A549 treated with CORT108297 at 1 μM for 4 hours (cell line): ENCODE measurements at places on chromosomes 7 and 10. TPM values are rescaled to one million over a fixed set of nuclear protein-coding genes. Genes with fewer than 3 reads are reported as not detected.

Gene FAM131B
- total RNA-seq: 0.34 to 0.53 TPM (median 0.49 TPM) in 5 replicates

Gene STEAP1
- total RNA-seq: 13.9 to 16.0 TPM (median 14.2 TPM) in 5 replicates

Gene ATP5F1C
- 251 to 328 TPM (median 285 TPM) in 5 replicates for total RNA-seq

Gene DNAH11
- total RNA-seq: 0.12 to 0.37 TPM (median 0.15 TPM) in 5 replicates

Gene MDFIC
- total RNA-seq: 17.2 to 26.0 TPM (median 23.7 TPM) in 5 replicates

Gene PDK4
- 9.1 to 13.0 TPM (median 11.5 TPM) in 5 replicates for total RNA-seq

Gene NEURL1
- 0.20 to 0.59 TPM (median 0.52 TPM) in 5 replicates for total RNA-seq

Gene UNCX
- 0.03 to 0.22 TPM (median 0.06 TPM) in 4 of 5 replicates, not detected in the other for total RNA-seq

Gene ACTA2
- total RNA-seq: 17.4 to 20.9 TPM (median 19.5 TPM) in 5 replicates

Gene HKDC1
- total RNA-seq: 12.8 to 19.1 TPM (median 15.2 TPM) in 5 replicates

Gene SFRP4
- 3.3 to 4.1 TPM (median 3.7 TPM) in 5 replicates for total RNA-seq

Gene LRIT1
- not detected in 5 replicates for total RNA-seq

Gene MACC1
- not detected in 5 replicates for total RNA-seq

Gene NKX6-2
- total RNA-seq: 0.17 to 0.33 TPM (median 0.29 TPM) in 5 replicates

Gene BUB3
- 169 to 206 TPM (median 178 TPM) in 5 replicates for total RNA-seq

Gene ATP6V0A4
- 0.12 to 0.18 TPM (median 0.15 TPM) in 5 replicates for total RNA-seq

Gene SLC16A12
- total RNA-seq: 0.05 to 0.16 TPM (median 0.05 TPM) in 5 replicates

Gene SYNPO2L
- 0.01 to 0.03 TPM (median 0.03 TPM) in 3 of 5 replicates, not detected in the others for total RNA-seq

Gene TNPO3
- 40.1 to 45.6 TPM (median 42.4 TPM) in 5 replicates for total RNA-seq

Gene AFAP1L2
- 21.0 to 29.6 TPM (median 27.0 TPM) in 5 replicates for total RNA-seq

Gene MBL2
- total RNA-seq: not detected in 5 replicates

Gene GRM3
- total RNA-seq: not detected in 5 replicates

Gene DKK1
- 386 to 493 TPM (median 406 TPM) in 5 replicates for total RNA-seq

Gene ANKRD30A
- total RNA-seq: 0.52 to 0.94 TPM (median 0.72 TPM) in 5 replicates

Gene ITPRID1
- total RNA-seq: not detected in 5 replicates

Gene PNLIPRP2
- 0.11 TPM in 1 of 5 replicates, not detected in the others for total RNA-seq

Gene FRMD4A
- total RNA-seq: 4.0 to 5.2 TPM (median 4.3 TPM) in 5 replicates

Gene ITPRIP
- 57.7 to 80.9 TPM (median 68.8 TPM) in 5 replicates for total RNA-seq

Gene SORCS1
- total RNA-seq: not detected in 5 replicates

Gene PODXL
- 36.1 to 60.0 TPM (median 47.9 TPM) in 5 replicates for total RNA-seq

Gene STAM
- 24.4 to 32.2 TPM (median 26.7 TPM) in 5 replicates for total RNA-seq

Gene ABCB1
- total RNA-seq: 0.06 to 0.29 TPM (median 0.17 TPM) in 4 of 5 replicates, not detected in the other

Gene VWDE
- total RNA-seq: 0.39 to 0.63 TPM (median 0.53 TPM) in 5 replicates

Gene FAM25A
- 0.56 TPM in 1 of 5 replicates, not detected in the others for total RNA-seq

Gene LIPF
- not detected in 5 replicates for total RNA-seq

Gene ENKUR
- total RNA-seq: 0.25 to 0.61 TPM (median 0.31 TPM) in 5 replicates

Gene FGFBP3
- 1.7 to 3.0 TPM (median 2.7 TPM) in 5 replicates for total RNA-seq

Gene ZNF485
- 1.7 to 2.4 TPM (median 2.0 TPM) in 5 replicates for total RNA-seq

Gene EBLN1
- 0.07 to 0.21 TPM in 2 of 5 replicates, not detected in the others for total RNA-seq

Gene PRKCQ
- 4.0 to 4.8 TPM (median 4.2 TPM) in 5 replicates for total RNA-seq
